ENCODE measurements at places on chromosomes 11 and 22. TPM values are rescaled to one million over a fixed set of nuclear protein-coding genes. Genes with fewer than 3 reads are reported as not detected.
A peak's percentile ranks its signal among the peaks of the same experiment; 100 is the strongest.

DNA sequence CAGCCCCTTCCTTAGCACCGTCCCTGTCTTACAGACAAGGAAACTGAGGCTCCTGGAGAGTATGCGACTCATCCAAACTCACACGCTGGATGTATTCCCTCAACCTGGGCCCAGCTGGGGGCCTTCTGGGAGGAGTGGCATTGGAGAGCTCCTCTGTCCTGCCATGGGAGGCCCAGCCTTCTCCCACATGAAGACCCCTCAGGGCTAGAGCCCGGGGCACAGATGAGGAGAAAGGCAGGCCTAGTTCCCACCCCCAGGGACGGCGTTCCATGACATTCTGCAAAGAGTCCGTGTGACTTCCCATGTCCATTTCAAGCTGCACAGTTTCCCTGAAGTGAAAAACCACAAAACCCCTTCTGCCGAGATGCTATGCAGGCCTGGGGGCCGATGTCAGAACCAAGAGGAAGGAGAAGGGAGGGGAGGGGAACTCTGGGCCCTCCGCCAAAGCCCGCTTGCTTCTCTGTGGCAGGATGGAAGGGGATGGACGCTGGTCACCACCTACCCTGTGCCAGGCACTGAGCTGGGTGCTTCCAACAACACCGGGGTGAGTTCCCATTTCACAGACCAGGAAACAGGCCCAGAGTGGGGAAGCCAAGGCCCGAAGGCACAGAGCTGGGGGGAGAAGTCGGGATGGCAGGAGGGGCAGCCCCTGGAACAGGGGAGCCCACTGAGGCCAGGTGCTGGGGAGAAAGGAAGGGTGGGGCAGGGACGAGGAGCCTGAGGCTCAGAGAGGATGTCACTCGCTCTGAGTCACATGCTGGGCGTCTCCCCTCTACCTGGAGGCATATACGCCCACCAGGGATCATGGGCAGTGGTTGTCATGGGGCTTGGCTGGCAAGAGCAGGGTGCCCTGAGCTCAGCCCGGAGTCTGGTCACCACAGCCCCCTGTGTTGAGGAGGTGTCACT lies 15.7 kb downstream of the RAC2 start:
- DNase-seq = no peak

DNA sequence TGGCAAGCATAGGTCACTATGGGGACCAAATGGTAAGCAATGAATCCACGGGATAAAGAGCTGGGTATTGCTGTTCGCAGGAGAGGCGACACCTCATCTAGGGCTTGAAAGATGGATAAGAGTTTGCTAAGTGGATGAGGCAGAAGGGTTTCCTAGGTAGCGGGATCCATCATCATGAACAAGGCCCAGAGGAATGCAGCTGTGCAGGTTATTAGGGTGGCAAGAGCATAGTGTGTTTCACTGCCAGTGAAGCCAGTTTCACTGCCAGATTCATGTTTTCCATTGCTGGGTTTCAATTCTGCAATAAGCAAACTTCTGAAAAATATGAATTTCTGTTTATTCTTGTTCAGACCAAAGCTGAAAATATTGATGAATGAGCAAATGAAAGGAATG lies 27.2 kb downstream of the WEE1 start:
- no peak for DNase-seq

GRCh38 chr11:12459374-12459773 lies 82.0 kb downstream of the PARVA start:
- no peak for DNase-seq

GRCh38 chr11:102709201-102709945 lies 3.8 kb upstream of the MMP27 start:
- DNase-seq = no peak

DNA sequence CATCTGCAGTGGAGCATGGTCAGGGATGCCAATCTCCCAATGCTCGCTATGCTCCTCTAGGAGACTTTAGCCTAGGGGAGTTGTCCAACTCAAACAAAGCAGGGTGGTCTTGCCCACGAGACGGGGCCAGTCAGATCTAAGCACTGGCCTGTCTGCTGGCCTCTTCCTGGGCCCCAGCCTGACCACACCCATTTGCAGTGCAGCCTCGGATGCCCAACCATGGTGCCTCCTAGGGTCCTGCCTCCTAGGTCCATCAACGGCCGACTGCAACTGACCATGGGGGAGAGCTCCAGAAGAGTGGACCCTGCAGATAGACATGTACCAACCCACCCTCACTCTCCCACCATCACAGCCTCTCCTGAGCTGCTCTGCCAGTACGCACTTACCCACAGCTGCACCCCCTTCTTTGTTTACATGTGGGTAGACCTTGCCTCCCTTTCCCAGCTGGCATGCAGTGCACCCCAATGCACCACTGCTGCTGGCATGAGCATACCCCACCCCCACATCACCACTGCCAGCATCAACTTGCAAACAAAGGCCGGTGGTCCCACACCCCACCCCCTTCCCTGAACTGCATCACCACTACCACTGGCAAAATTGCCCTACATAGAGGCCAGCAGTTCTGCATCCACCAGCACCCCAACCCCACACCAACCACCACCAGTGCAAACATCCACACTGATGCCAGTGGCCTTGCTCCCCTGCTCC lies 27.6 kb upstream of the ARL14EP start:
- no peak for DNase-seq

DNA sequence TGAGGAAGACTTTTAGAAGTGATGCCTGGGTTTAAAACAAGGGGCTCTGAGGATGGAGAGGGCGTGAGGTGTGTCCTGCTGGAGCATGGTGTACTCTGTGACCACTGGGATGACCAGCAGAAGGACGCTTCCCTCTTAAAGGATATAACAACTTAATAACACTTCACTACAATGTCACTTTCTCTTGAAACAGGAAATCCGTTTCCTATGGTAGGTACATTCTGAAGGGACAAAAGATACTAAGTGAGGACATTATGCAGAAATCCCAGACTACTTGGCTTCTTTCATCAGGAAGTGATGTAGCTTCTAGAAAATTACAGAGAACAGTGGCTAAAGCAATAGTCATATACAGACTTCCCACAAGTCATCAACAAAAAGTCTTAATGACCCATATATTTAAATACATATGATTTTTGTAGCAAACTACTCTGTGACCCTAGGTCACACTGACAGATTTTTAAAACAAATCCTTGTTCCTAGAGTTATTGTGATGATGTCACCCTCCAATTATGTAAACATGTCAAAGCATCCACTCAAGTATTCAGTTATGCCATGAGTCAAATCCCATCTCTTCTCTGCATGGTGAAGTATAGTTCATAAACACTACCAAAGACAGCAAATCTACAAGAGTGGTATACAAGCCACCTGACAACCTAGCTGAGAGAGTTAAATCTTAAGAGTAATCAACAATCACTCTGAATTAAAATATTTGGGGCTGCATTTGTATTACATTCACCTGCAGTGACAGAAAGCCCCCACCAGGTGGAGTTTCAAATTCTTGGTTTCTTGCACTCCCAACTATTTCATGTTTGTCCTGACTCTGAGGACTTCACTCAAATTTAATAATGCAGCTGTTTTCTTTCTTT lies 32.8 kb downstream of the PITPNB start:
- DNase-seq = peak; percentile 57

GRCh38 chr11:11016068-11016467 lies 158.2 kb upstream of the ZBED5 start:
- DNase-seq = no peak

- DNase-seq = no peak
Observed at GRCh38 chr11:60929764-60930163, 5.5 kb downstream of the TMEM132A start.

DNA sequence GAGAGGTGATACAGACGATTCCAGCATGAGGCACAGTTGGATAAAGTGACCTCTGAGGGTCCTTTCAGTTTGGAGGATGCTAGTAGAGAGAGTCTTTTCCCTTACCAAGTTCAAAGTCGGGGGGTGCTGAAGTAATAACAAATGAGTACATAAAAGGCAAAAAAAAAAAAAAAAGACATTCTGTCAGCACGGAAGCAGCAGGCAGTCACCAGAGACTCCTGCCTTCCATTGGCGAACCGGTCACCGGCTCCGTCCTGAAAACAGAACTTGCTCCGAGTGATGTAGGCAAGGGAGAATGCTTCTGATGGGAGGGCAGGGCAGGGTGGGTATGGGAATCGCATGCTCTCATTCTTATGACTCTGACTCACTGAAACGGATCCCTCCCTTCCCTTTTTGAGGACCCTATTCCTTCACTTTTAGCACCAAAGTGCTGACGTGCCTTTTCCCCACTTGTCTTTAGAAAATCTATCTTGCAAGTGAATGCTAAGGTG lies 65.9 kb downstream of the PRR5L start:
- DNase-seq = peak; percentile 46

- no peak for DNase-seq
Observed at GRCh38 chr11:129440028-129440713, 64.5 kb downstream of the BARX2 start.

GRCh38 chr22:30127749-30128166 lies 47.5 kb downstream of the HORMAD2 start:
- DNase-seq = no peak

DNA sequence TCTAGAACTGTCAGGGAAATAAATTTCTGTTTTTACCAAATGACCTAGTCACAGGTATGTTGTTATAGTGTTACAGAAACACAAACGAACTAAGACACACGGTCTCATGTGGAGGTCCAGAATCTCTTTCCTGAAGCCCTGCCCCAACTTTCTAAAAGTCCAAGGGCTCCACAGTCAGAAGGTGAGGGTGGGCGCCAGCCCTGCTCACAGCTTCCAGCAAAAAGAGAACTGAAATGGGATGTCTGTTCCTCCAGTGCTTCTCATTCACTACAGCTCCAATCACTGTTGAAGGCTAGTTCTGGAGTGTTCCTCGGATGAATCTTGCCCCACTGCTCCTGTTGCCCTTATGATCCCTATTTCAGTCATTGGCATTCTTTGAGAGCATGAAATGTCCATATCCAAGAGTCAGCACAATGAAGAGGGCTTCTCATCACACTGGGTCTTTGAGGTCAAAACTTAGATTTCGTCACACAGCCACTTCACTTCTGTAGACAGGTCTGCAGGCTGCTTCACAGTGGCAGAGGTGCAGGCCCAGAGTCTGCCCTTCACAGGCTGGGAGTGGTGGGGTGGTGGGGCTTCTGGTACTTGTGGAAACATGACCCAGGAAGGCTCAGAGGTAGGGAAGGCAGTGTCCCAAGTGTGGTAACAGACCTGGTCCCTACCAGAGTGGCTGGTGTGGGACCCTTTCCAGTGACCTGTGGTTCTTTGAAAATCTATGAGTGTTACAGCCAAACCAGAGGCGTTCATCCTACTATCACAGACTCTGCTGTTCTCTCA lies 34.9 kb downstream of the FAM181B start:
- no peak for DNase-seq

DNA sequence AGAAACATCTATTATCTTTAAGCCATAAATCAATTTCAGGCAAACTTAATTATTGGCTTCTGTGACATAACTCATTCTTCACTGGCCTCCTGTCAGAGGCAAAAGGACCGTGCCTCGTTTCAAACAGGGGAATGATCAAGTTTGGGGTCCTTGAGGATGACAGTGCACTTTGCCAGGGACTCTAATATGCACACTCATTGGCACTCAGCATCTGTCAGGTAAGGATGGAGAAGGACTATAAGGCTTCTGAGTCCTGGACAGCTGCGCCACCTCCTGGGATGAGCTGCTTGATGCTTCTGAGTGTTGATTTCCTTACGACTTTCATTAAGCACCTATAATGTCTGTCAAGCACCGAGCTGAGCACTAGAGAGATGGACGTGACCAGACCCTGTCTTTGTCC lies 20.2 kb downstream of the BPIFC start:
- DNase-seq = no peak

DNA sequence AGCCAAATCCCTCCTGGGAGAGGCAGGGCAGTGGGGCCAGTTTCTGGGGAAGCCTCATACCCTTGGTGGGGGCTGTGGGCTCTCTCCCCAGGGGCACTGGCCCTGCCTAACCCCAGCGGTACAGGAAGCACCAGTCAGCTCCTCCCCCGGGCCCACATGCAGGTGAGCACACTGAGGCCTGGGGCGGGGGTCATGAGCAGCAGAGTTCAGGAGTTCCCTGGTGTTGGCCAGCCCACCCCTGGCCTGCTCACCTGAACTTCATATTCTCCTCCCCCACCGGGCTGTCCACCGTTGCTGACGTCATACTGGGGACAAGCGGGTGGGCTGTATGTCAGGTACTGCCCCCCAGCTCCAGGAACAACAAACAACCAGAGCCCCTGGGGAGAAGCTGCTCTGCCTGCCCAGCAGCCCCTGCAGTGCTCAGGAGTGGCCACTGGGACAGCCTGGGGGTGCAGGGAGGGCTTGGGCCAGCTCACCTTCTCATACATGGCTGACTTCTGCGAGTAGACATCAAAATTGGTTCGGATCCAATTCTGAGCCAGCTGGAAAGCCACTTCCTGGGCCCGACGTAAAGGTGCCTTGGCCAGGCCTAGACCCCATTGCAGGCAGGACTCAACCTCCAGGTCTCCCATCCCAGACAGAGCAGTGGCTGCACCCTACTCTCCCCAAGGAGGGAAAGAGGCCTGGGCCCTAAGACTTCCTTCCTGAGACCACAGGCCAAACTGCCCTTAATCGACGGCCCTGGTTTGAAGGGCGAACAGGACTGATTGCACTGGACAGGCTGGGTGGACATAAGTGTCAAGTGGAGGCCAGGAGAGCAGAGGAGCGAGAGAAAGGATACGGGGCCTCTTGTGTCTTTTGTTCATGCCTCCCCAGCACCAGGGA lies 20.8 kb downstream of the TREH start:
- no peak for DNase-seq

GRCh38 chr11:75954039-75954438 lies 139.0 kb downstream of the UVRAG start:
- no peak for DNase-seq

GRCh38 chr11:16958833-16959232 lies 55.4 kb downstream of the PLEKHA7 start:
- DNase-seq = no peak

DNA sequence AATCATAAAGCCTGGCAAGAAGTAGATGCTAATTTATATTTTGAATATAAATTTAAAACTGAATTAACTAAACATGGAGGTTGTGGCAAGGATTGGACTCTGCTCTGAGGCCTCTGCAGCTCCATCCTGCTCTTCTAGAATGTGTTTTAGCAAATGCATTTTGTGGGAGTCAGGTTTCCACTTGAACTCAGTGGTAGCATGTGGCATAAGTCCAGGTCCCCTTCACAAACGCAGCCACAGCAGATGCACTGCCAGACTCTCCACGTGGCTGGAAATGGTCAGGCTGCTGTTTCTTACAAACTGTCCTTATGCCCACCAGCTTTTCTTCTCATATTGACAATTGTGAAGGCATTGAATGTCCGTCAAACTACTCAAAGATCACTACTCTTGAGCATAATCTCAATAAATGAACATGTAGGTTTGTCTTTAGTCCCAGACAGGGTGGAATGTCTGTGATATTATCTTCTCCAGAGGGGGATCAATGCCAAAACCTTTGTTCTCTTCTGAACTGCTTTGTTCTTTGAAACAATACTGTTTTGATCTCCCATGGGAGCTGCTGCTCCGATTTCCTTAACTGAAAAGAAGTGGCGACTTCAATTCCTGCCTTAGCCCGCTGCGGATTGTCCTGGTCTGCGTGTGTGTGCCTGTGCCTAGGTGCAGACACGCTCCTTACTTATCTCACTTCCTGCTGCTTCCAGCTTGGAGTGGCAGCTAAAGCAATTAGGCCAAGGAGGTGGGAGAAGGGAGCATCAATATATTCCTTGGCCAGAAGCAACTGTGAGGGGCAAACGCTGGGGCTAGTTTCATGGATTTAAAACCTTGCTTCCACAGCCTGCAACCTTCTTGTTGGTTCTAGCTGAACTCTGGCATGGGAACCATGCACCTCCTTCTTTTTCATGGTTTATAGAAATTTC lies 24.2 kb downstream of the EIF4G2 start:
- no peak for DNase-seq

The TOB2 gene
- total RNA-seq = 51.6 TPM

The LRRC74B gene
- total RNA-seq = 0.39 TPM

The MCAM gene
- total RNA-seq = 868 TPM

The APOBEC3G gene
- total RNA-seq = 13.2 TPM

The POU2F3 gene
- total RNA-seq = not detected

The EXPH5 gene
- 3.9 TPM for total RNA-seq

The RFPL3 gene
- total RNA-seq = not detected
